ENCODE measurements at places on chromosomes 1 and 21. TPM values are rescaled to one million over a fixed set of nuclear protein-coding genes. Genes with fewer than 3 reads are reported as not detected.

DNA sequence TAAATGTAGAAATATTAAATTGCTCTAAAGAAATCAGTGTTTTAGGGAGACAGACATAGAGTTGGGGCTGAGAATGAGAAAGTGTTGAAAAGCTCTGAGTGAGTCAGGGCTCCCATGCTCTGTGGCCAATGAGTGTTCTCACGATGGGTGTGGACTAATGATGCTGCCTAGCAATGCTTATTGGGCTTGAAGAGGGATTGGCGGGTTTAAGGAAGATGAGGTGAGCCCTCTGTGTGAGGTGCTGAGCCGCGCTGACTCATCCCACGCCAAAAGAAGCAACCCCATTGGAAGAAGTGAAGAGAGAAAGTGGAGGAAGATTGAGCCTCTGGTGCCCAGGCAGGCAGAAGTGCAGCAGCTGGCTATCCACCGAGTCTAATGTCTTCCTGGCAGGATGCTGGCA lies 65.1 kb upstream of the DPT start:
- H3K27me3 ChIP-seq: no peaks in the 10 kb centered on the region
- H3K36me3 ChIP-seq: no peaks in the 10 kb centered on the region
- H3K27ac ChIP-seq: no peak overlapping the region
- H3K4me1 ChIP-seq: no peaks in the 10 kb centered on the region
- no peak for DNase-seq

DNA sequence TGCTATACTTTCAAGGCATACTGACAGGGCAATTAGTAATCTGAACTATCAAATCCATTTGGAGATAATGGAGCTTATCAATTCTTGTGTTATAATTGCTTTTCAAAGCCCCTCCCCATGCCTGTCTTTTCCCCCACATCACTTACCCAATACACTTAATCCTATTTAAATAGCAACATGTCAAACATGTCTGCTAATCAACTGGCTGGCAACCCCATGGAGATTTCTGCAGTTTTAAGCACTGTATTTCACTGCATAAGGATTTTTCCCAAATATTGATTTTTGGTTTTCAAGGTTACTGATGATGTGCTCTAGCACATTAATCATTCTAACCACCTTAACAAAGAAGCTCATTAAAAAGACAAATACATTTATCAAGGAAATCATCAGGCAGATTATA lies 800.3 kb downstream of the PLA2G4A start:
- H3K27ac ChIP-seq: no peak overlapping the region
- H3K4me3 ChIP-seq: no peak overlapping the region
- no peaks in the 10 kb centered on the region for H3K36me3 ChIP-seq
- DNase-seq: no peak

GJC2 gene
- total RNA-seq: 0.79 TPM

DNA sequence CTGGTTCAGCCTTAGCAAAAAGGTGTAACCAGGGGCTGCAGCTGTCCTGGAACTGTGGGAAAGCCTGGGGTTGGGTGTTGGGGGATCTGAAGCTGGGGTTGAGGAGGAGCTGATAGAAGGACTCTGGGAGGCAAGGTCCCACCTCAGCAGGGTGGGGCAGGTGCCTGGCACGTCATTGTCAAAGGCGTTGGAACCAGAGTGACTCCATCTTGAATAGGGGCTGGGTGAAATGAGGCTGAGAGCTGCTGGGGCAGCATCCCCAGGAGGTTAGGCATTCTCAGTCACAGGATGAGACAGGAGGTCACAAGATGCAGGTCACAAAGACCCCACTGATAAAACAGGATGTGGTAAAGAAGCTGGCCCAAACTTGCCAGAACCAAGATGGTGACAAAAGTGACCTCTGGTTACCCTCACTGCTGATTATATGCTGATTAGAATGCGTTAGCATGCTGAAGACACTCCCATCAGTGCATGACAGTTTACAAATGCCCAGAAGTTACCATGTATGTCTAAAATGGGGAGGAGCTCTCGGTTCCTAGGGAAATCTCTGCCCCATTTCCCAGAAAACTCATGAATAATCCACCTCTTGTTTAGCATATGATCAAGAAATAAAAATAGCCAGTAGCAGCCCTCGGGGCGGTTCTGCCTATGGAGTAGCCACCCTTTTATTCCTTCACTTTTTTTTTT lies 85.4 kb downstream of the IER5 start:
- no peaks in the 10 kb centered on the region for H3K36me3 ChIP-seq
- DNase-seq: no peak
- H3K27me3 ChIP-seq: no peaks in the 10 kb centered on the region
- H3K27ac ChIP-seq: no peak overlapping the region

- DNase-seq: no peak
- H3K36me3 ChIP-seq: no peaks in the 10 kb centered on the region
- H3K4me3 ChIP-seq: no peak overlapping the region
- H3K4me1 ChIP-seq: no peaks in the 10 kb centered on the region
- no peak overlapping the region for H3K27ac ChIP-seq
Observed at GRCh38 chr1:115062542-115063004, 26.7 kb downstream of the TSPAN2 start.

RHBDL2 gene
- 0.14 TPM for total RNA-seq

DNA sequence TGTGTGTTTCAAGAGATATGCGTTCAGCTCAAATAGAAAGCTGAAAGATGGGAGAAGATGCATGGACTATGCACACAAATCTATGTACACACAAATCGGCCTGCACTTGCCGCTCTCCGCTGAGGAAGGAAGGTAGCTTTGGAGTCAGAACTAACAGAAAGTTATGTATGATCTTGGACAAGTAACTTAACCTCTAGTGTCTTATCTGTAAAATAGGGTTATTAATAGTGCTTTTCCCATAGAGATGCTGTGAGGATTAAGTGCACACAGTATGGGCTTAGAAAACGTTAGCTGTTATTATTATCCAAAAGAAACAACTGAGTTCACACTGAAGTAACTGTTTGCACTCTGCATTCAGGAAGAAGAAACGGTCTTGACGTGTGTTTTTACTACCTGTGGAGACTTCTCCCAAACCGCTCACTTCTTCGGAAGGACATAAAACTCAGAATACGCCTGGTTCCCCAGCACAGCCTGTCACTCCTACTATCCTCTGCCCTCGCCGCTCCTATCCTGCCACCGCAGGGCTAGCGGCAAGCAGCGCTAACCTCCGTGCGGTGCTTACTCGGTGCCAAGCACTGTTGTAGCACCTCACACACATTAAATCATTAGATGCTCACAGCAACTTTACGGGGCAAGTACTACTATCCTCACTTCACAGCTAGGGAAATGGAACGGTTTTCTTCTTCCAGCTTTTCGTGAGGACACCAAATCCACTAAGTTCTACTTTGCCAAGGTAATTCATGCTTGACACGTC lies 1.3 kb downstream of the TGFBR3 start:
- no peak for DNase-seq
- H3K36me3 ChIP-seq: no peaks in the 10 kb centered on the region
- peaks cover 21% of the 10 kb centered on the region for H3K4me1 ChIP-seq
- H3K27me3 ChIP-seq: no peaks in the 10 kb centered on the region
- peak overlapping the region; percentile 97 for H3K27ac ChIP-seq

DNA sequence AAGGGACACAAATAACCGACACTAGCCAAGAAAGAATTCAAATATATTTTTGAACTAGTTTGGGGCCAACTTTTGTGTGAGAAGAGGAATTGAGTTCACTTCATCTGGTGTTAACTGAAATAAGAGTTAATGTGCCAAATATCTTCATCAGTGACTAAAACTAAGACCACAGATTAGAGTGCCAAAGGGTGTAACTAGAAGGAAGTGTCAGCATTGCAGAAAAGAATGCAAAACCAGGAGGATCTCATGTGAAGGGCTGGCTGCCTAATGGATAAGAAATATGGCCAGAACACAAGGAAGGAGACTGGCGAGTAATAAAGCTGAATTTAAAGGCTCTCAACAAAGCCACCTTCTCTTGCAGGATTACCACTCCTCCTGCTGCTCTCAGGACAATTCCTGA lies 61.8 kb upstream of the LRRC8D start:
- H3K4me1 ChIP-seq: peaks cover 15% of the 10 kb centered on the region
- no peaks in the 10 kb centered on the region for H3K36me3 ChIP-seq

DNA sequence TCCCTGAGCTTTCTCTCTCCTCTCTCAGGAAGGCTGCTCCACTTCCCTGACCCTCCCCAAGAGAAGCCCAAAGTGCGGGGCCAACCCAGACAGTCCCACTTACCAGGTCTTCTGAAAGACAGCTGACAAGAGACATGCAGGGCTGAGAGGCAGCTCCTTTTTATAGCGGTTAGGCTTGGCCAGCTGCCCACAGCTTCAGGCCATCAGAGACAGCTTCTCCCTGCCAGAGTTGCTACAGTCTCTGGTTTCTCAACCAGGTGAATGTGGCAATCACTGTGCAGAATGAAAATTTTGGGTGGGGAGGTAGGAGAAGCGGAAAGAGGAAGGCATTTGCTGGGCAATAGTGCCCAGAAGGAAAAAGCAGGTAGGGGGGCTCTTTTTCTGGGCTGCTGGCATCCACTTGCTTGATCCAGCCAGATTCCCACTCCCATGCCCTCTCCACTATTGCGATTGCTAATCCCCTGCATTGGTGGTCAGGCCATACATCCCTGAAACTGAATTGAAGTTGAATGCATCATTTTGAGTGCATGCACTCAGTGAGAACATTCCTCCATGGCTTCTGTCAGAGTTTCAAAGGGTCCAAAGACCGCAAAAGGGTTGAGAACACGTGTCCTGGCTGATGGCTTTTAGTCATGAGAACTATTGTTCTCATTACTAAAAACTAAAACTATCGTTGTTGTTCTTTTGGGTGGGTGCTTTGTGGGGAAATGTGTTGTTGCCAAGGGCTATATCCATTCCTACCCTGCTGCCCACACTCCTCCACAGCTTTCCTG lies at the start of gene S100A8:
TSS of gene S100A8 (minus strand) at position 136 of the 773 bp plus-strand sequence. CDS start 538 bp downstream, outside the sequence.
- H3K36me3 ChIP-seq: no peaks in the 10 kb centered on the region
- no peaks in the 10 kb centered on the region for H3K4me1 ChIP-seq
- peaks cover 5% of the 10 kb centered on the region for H3K27me3 ChIP-seq
- DNase-seq: no peak

AKR7A3 gene
- 43.6 TPM for total RNA-seq

UBE2U gene
- not detected for total RNA-seq

Data from liver (tissue), 10 donors.